ENCODE measurements at places on chromosomes 5 and 9. TPM values are rescaled to one million over a fixed set of nuclear protein-coding genes. Genes with fewer than 3 reads are reported as not detected.

The CYLC2 gene
- total RNA-seq: not detected

The SLC1A3 gene
- total RNA-seq: 93.8 TPM

The LOX gene
- 3.1 TPM for total RNA-seq

The ZDHHC11B gene
- total RNA-seq: 18.8 TPM

DNA sequence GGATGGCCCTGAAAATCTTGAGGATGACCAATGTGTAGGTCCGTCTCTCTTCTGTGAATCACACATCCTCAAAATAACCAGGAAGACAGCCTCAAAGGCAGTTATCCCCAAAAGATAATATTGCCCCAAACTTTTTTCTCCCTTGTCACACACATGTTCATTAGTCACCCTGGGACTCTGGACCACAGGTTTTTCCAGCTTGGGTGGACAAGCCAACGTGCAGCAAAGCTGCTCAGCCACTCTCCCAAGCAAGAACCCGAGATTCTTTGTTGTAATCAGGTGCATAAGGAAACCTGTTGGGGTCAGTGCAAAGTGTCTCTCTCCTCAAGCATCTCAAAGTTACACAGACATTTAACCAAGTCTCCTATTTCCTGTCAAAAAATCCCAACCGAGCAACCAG is 196.6 kb downstream of the GNA14 start:
- DNase-seq: no peak

DNA sequence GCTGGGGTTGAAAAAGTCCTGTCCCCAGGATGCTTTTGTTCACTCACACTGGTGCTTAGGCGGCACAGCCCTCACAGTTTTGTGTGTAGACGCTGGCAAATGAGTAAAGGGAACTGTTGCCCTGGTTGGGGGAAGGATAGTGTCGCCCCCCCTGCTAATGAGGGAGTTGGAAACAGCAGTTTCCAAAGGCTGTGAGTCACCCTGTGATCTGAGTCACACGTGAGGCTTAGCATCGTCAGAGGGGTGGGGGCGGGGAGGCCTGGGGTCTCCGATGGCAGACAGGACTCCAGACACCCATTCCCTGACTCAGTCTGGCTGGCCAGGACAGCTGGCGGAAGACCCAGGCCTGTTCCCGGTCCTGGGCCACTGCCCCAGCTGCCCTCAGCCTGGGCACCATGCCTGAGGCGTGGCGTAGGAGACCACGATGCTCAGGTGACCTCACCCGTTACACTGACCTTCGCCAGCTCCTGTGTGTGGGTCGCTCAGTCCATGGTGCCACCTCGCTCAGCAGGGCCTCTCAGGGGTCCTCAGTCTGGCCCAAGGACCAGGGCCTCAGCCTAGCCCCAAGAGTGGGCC is 2.9 kb downstream of the DNAJB5 start:
- DNase-seq: peak; percentile 77

DNA sequence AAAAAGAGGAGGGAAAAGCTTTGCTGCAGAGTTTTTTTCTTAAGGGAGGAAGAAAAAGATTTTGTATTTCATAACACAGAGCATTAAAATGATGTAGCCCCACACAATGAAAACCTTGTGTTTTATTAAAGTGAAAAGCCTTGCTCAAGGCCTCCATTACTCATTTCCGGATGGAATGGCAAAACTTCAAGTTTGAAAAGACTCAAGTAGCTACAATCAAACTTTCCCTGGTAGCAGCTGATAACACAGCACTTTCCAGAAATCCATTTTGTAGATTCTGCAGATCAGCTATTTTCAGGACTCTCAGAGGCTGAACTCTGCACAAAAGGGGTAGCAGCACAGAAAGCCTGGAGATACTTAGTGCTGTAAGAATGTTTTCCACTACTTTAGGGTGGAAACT is 374.8 kb downstream of the NFIB start:
- DNase-seq: no peak

DNA sequence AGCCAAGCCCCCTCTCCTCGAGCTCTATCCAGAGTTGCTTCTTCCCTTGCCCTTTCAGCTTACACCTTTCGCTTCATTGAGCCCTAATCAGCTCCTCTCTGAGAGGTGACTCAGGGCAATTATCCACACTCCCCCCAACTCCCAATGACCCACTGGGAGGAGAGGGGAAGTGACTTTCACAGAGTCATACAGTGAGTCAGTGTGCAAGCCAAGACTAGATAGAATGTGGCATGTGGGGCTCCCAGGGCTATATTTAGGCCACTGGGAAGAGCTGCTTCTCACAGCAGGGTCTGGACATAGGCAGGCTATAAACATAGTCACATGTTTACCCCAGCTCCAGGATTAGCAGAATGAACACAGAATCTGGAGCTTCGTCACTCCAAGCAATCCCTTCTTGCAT is 57.4 kb downstream of the NRG2 start:
- DNase-seq: no peak

DNA sequence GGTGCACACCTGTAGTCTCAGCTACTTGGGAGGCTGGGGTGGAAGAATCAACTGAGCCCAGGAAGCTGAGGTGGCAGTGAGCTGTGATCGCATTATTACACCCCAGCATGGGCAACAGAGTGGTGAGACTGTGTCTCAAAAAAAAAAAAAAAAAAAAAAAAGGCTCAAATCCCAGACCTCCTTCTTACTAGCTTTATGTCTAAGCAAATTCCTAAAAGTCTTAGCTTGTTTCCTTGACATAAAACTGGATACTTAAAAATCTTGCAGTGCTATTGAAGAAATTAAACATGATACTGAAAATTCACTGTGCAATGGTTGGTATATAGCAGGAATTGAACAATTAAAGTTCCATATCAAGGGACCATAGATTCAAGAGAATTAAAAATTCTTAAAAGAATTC is 45.0 kb downstream of the PCDHGC5 start:
- no peak for DNase-seq
